ENCODE measurements at places on chromosomes 2 and 18.

- no peak for DNase-seq
These were observed 221.7 kb upstream of the SH3BP4 start for GRCh38 chr2:234730066-234730640.

DNA sequence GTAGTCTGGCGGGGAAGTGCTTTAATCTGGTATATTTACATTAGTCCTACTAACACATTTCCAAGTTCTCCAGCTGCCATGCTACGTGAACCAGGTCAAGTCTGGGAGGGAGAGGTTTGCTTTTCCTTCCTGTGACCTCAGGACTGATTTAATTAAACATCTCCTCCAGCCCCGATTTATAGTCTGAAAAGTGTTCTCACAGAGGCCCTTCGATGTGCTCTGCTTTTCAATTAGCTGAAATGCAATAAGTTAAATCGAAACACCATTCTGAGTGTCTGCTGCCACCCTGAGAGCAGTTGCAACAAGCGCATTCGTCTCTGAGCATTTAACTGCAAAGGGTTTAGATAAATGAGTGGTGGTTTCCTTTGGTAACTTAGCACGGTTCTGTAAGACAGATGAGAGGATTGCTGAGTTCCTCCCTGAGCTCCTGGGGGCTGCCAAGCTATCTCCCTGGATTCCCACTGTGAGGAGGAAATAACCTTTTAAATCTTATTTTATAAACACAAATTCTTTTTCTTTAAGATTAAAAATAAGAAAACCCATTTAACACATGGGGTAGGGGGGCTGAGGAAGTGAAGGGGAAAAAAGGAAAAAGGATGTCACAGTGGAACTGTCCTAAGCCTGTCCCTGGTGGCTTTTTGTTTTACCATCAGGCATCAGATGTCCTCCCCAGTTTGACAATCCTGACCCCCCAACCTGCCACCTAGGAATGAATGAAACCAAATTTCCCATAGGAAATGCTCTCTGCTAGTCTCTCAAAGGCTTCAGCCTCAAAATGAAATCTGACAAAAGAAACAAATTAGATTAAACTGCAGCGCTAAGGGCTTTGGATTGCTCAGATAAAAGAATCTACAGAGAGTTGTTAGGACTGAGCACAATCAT, 56.5 kb upstream of the CREB1 start:
- peak; percentile 48 for DNase-seq

- no peak for DNase-seq
These were observed 20.0 kb downstream of the ELP2 start for GRCh38 chr18:36149514-36150289.

- DNase-seq, result peak; percentile 42
These were observed 154.6 kb downstream of the ANKRD36 start for GRCh38 chr2:97267411-97268074.

DNA sequence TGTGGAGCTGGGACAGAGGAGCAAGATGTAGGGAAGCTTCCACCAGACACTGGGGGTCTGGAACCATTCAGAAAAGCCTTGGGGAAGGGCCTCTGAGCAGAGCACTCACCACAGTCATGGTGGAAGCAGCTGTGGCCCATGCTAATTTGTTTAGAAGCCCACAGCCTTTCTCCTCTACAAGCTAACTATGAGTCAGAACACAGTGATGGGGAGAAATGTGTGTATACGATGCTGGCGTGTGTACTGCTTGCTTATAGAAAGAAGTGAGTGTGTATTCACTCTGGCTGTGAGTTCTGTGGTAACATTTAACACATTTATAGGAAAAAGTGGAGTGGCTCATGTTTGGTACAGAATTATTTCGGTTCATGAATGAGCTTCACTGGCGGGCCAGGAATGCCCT, 157.0 kb upstream of the ACAA2 start:
- DNase-seq, result no peak

DNA sequence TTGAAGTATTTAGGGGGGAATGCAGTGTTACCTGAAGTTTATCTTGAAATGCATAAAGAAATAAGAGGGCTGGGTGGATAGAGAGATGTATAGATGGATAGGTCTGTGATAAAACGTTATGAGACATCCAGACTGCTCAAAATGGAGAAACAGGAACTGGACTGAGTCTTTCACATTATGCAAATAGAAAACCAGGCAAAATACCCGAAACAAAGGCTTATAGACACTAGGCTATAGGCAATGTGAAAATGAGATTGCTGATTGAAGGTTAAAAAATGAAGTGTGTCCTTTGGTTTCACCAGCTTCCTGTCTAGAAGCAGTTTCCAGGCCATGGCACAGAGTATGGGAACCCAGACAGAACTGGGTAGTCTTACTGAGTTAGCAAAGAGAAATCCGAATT, 24.9 kb upstream of the SLC3A1 start:
- DNase-seq, result no peak

- no peak for DNase-seq
These were observed 139.8 kb downstream of the RBMS1 start for GRCh38 chr2:160353813-160354212.

DNA sequence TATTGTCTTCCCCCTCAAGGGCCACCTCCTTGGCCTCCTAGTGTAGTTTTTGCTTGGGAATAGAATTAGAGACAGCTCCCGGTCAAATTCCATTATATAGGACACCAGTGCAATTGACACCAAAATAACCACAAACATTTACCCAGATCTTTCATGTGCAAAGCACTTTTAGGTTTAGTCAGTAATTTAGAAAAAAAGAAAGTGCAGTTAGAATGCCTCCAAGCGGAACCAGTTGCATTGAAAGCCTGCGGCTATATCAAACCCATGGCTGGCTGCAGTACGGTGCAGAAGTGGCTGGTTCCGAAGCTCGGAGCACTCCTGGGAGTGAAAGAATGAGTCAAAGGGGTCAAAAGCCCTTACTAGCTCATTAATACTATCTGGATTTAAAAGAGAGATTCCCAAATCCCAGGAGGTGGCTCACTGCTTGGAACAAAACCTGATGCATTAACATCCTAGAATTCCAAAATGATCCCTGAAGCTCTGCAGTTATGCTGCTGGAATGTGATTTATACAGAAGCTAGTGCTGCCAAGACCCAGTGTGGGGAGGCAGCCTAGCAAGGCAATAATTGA, 432.2 kb upstream of the KLHL29 start:
- DNase-seq, result no peak

DNA sequence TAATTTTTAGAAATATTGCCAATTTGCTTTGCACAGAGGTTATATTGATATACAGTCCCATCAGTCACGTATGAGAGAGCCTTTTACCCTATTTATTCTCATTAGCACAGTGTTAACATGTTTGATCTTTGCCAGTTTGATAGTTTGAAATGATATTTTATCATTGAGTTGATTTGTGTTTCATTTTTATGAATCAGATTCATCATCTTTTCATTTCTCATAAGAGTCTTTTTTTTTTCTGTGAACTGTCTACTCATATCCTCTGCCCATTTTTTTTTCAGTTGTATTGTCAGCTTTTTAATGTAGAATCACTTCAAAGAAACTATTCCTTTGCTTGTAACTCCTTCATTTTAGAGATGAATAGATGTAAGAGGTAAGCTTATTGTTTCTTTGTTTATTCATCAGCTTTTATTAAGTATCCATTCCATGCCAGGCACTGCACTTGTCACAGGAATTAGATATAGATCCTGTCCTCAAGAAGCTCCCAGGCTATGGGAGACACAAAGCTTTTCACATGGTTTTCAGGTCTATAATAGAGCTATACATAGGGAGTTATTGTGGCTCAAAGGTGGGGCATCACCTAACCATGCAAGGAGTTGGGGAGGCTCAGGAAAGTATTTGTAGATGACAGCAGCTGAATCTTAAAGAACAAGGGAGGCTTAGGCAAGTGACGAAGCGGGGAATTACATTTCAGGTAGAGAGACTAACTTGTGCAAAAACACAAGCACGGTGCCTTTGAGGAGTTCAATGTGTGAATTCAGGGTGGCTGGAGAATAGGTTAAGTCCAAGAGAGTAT, 42.1 kb downstream of the CD28 start:
- DNase-seq, result no peak

Data from left lobe of liver (tissue), 2 donors.